ENCODE measurements at places on chromosomes 12 and 14.

DNA sequence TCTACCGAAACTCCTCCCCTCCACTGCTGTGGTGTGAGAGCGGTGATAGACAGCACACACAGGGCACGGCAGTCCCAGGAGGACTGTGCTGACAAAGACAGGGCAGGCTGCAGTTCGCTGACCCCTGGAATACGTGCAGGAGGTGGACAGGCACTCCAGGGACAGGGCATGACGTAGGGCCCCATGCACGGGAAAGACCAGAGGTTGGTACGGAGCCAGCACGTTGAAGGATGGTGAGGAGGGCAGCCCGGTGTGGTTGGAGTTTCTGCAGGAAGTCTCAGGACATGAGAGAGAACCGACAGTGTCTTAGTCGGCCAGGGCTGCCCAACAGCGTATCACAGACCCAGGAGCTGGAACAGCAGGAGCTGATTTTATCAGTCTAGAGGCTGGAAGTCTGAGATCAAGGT lies 254.2 kb upstream of the FKBP4 start:
- DNase-seq, result no peak

DNA sequence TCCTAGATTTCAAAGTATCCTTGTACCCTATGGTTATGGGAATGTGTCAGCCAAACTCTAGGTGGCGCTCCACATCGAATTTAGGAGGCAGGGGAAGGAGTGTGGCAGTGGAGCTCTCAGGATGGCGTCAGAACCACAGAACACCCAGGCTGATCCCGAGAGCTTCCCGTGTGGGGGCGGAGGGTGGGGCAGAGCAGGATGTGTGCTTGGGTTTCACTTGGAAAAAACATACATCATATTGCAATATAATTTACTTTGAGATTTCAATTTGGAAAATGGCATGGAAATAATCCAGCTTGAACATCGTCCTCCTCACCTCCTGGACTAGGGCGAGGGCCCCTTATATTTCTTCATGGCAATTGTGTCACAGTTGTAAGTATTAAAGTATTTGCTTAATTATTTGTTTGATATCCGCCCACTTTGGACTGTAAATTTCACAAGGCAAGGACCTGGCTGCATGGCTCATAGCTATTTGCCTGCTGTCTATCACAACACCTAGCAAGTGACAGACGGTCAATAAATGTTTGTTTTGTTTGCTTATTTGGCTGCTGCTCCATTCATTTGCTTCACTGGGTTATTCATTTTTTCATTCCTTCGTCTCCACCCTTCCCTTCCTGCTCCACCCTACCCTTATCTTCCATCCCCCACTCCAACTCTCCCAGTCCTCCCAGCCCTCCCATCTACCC lies 221.5 kb upstream of the HMGA2 start:
- no peak for DNase-seq

- no peak for DNase-seq
Observed at GRCh38 chr12:124131659-124132058, 158.6 kb downstream of the ZNF664 start.

GRCh38 chr14:34072921-34073320 lies 122.0 kb upstream of the EGLN3 start:
- DNase-seq, result no peak

GRCh38 chr12:25592725-25593495 lies 39.8 kb upstream of the LMNTD1 start:
- no peak for DNase-seq

DNA sequence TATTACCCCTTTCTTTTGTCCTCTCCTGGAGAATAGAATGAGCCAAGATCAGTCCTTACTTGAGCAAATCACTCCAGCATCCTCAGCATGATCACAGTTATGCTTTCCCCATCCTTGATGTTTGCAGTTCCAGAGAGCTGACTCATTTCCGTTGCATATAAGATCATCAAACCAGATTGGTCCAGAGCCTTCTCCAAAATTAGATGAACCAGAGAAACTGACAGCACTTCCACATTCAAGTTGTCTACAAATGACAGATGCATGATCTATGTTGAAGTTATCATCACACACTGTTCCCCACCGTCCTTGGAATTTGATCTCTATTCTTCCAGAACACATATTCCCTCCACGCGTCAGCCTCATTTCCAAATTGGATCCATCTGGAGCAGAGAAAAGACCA lies 4.8 kb downstream of the CD163 start:
- DNase-seq, result no peak

DNA sequence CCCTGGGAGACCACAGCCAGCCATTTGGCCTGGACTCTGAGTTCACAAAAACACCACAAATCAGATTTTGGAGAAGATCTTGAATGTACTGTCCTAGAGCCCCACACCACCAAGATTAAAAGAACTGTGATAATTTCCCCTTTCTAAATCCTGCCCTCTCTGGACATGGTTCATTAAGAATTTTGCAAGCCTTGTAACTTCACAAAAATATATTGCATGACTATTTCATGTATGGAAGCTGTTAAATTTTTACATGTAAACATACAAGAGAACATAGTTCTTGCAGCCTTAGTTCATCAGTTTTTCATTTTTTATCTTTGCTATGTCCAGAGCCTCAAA lies 97.0 kb downstream of the SCARB1 start:
- DNase-seq, result no peak

GRCh38 chr12:103814436-103814835 lies 26.6 kb downstream of the NT5DC3 start:
- no peak for DNase-seq

GRCh38 chr12:40399656-40400055 lies 174.9 kb downstream of the LRRK2 start:
- DNase-seq, result no peak

All from activated T-cell treated with anti-CD3 and anti-CD28 coated beads for 1 hour (primary cell).